ENCODE measurements at places on chromosomes 1 and 21.

- DNase-seq: no peak
Measured at GRCh38 chr21:34913811-34914210, 135.3 kb downstream of the RUNX1 start.

GRCh38 chr1:22592051-22592450 lies 28.8 kb downstream of the EPHA8 start:
- DNase-seq: no peak

DNA sequence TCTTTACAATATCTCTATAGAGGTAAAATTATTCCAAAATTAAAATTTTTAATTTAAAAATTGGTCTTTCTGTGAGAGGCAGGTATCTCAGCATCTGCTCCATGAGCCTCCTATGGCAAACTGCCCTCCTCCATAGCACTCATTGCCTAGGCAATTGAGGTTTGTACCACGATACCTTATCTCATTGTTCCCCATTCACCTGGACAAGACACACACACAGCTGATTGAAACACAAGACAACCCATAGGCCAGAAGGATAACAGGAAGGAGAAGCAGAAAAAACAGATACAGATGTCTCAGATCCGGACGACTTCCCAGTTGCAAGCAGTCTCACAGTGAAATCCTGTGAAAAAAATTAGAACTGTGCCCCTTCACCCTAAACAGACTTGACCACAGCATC lies 24.3 kb downstream of the RHBDL2 start:
- no peak for DNase-seq

GRCh38 chr1:82978461-82979324 lies 1020.2 kb downstream of the TTLL7 start:
- DNase-seq: peak; percentile 65

DNA sequence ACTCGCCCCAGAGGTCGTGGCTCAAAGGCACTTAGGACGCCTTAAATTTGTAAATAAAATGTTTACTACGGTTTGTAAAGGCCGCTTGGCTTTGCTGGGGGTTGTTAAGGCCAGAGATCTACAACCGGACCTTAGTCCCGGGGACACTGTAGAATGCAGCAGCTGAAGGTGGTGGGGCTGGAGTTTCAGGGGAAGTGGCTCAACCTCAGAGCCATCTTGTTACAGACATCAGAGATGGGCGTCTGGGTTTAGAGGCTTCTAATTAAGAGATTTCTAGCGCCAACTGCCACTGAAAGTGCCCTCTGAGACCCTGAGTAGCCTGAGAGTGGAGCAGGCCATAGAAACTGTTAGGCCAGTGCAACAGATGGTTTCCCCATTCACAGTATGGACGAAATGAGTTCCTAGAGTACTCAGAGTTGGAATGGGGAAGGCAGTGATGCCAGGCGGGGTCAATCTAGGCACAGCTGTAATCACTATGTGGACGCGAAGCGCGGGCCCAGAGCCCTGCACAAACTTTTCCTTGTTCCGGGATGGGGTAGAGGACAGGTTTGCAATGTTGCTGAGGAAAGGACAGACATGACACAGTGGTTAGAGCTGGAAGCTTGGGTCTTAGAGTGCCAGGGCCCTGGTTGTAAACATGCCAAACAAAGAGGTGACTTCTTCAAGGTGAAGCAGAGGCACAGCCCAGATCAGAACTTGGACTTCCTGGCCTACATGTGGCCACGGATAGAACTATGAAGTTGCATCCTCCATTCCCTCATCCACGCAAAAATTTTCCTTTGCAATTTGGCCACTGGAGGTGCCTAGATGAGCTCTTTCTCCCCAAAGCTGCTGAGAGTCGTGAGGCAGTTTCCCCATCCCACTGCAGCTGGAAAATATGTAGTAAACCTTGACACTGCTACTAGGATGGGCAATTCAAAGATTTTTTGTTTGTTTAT lies 6.0 kb downstream of the HLX start:
- DNase-seq: no peak
